Lung (tissue), 17 donors: ENCODE measurements at places on chromosomes 3 and 15. TPM values are rescaled to one million over a fixed set of nuclear protein-coding genes. Genes with fewer than 3 reads are reported as not detected.

MUC4 gene
- total RNA-seq = 32.0 TPM

GRCh38 chr3:71979175-71979574, 194.2 kb upstream of the PROK2 start:
- no peak for DNase-seq

GRCh38 chr3:64463981-64464380, 223.8 kb downstream of the ADAMTS9 start:
- no peak for DNase-seq

RYK gene
- total RNA-seq = 35.8 TPM

- DNase-seq = no peak
Measured at GRCh38 chr3:13543253-13543652, 5.7 kb upstream of the FBLN2 start.

GRCh38 chr3:16893618-16894200, 9.0 kb downstream of the PLCL2 start:
- DNase-seq = no peak

GMNC gene
- total RNA-seq = 0.34 TPM

DNA sequence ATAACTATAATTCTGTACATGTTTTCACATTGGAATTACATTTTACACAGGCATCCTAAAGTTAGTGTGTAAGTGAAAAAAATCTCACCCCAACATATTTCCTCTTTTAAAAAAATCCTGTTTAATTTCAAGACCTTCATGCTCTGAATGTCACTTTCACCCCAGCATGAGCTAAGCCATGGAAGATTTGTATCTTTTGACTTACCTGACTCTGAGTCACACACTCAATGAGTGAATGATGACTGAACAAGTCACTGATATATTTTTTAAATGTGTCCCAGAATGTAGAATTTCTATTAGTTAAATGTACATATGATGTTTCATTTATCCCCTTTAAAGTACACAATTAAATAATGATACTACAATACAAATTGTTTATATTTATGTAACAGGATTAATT, 199.9 kb upstream of the RBMS3 start:
- DNase-seq = no peak

DNA sequence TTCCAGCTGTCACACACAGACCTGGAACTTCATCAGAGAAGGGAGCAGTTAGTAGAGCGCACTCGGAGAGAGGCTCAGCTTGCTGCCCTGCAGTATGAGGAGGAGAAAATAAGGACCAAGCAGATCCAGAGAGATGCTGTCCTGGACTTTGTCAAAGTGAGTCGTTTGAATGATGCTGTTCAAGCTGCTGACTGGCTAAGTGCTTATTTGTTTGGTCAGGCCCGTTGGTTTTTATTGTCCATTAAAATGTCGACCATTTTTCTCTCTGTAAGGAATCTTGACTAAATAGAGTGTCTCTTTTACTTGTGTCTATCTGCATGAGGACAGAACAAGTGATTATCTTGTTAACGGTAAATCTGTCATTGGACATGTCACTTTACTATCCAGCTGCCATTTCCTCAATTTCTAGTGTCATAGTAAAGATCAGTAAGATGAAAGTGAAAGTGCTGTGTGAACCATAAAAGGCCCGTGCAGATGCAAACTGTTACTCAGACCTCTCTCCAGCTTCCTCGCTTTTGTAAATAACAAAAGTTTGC, 56.9 kb downstream of the LRCH3 start:
- peak; percentile 30 for DNase-seq

GRCh38 chr3:129560269-129560787, 17.4 kb downstream of the H1-8 start:
- peak; percentile 94 for DNase-seq

DNA sequence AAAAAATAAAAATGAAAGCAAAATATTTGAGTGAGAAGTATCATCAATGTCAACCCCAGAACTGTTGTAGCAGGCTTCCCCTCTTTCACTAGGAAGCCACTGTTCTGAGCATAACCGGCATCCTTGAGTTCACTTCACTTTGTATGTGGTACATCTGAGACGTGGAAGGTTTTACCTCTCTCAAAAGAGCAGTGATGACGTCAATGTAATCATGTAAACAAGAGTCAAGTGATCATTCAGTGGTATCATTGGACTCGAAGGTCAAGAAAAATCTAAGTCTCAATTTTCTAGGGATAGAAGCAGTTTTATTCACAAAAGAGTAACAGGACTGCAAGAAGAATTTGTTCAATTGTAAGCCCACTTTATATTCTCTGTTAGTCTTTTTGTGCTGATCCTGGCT, 339.8 kb upstream of the THRB start:
- DNase-seq = no peak

- no peak for DNase-seq
Measured at GRCh38 chr15:45546789-45547188, 24.2 kb upstream of the SLC30A4 start.

DNA sequence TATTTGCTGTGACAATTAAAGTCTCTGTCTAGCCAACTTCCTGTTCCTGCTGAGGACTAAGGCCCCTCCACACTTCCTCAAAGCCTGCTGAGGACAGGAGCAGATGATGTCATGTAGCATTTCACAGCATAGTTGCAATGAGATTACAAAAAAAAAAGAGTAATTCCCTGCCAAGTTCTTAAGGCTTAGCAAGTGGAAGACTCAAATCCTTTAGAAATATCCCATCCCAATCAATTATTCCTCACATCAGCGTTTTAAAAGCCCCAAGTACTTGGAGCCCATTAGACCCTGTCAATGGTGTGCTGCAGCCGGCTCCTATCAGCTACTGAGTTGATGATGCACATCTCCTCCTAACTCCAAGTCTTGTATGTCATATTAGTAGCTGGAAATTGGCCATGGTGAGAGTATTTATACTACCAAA, 51.7 kb downstream of the TRANK1 start:
- peak; percentile 98 for DNase-seq

DNA sequence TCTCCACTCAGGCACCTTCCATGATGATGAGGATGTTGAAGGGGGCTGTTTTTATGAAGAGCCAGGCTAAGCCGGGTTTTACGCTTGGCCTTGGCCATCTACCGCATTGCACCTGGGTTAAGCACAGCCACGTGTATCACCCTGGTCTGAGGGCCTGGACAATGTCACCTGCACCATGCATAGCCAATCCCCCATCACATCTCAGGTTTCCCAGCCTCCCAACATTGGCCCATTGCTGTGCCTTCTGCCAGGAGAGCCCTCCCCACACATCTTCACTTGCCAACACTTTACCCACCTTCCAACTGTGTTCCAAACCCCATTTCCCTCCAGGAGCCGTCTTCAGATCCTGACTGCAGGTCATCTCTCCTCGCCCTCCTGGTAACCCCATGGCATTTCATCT, 135.3 kb upstream of the ABHD17C start:
- no peak for DNase-seq

GRCh38 chr3:138888560-138888959, 53.8 kb upstream of the PIK3CB start:
- DNase-seq = no peak

GRCh38 chr3:193832833-193833413, 239.9 kb downstream of the OPA1 start:
- no peak for DNase-seq

GRCh38 chr3:52055537-52056351, 627 bp downstream of the DUSP7 start:
- DNase-seq = peak; percentile 57

DNA sequence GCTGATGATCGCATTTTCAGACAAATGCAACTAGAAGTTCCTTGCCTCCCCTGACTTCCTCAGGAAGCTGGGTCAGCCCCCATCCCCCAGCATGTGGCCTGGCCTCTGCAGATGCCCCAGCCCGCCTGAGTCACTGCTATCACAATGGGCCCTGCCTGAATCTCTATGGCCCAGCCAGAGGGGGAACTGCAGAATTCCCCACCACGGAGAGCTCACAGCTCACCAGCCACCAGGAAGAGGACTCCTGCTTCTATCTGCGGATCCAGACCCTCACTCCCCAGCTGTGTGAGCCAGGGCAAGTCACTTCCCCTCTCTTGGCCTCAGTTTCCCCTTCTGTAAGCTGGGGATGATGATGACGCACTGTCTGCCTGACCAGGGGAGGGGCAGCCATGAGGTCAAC, 6.9 kb downstream of the PLXND1 start:
- no peak for DNase-seq

TMC3 gene
- total RNA-seq = 0.03 TPM

DNA sequence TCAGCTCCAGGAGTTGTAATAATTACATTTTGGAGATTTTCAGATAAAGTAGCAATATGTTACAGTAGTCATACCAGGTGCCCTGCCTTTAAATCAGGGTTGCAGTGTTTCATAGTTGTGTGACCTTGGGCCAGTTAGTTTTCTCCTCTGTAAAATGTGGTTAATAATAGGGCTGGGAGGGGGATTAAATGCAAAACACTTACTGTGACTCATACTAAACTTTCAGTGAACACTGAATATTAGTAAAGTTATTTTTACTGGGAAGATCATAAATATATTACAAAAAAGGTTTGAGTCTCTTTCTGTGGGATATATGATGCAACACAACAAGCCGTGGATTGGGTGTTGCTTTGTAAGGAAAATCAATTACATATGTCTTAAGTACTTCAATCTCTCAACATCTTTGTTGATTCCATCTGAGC, 1.1 kb upstream of the EBLN2 start:
- DNase-seq = no peak

- DNase-seq = peak; percentile 50
Measured at GRCh38 chr3:154421083-154421482, 8.9 kb downstream of the GPR149 start.

GRCh38 chr3:160447544-160447943, 2.0 kb downstream of the TRIM59 start:
- DNase-seq = peak; percentile 38

DNA sequence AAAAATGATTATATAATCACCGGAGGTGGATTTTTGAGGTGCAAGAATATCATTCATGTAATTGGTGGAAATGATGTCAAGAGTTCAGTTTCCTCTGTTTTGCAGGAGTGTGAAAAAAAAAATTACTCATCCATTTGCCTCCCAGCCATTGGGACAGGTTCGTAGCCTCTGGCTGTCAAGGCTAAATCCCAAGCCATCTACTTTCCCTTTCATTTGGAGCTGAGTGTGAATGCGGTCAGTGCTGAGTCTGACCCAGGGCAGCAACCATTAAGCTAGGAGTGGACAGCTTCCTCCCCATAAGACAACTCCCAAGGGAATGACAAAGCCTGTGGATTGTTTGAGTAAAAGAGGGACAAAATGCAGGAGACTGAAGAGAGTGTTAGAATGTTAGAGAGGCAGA, 33.6 kb downstream of the PARP14 start:
- DNase-seq = no peak

DNA sequence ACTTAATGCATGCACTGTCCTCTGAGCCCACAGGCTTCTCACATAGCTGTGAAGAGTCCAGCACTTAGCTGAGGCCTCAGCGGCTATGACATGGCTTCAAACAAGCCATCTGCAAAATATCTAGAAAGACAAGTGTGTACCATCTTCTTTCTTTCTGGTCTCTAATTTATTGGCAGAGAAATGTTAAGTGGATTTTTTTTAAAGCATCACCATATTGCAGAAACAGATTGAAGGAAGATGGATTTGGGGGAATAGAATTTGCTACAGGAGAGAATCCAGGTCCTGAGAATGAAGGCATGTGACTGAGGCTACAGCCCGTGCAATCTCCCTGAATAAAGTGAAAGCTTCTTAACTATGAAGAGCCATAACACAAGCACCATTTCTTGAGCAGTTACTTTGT, 567.3 kb downstream of the PDCD6IP start:
- DNase-seq = no peak

DNA sequence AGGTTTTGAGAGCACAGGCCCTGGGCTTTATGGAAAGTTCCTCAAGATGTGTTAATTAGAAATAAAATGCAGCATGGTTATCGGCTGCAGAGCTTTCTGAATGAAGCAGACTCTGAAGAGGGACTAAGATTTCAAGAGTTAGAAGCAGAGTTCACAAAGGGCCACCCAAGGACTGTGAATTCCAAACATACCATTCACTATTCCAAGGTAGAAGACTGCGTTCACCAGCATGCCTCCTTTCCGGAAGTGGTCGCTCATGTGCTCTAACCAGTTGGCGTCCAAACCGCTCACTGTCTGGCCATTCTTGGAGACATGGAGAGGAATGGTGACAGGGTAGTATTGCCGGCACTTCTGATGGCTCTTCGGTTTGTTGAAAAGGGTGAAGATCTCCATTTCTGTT, 104.9 kb downstream of the OXNAD1 start:
- DNase-seq = peak; percentile 33

KIF23 gene
- 2.2 TPM for total RNA-seq
